HCT116 (cell line): ENCODE measurements at places on chromosomes 6 and 20. TPM values are rescaled to one million over a fixed set of nuclear protein-coding genes. Genes with fewer than 3 reads are reported as not detected.

GRCh38 chr6:2760882-2761842, 4.0 kb upstream of the WRNIP1 start:
- H3K4me1 ChIP-seq: peaks cover 8% of the 10 kb centered on the region
- no peak overlapping the region for H3K27ac ChIP-seq
- H3K27me3 ChIP-seq: no peaks in the 10 kb centered on the region
- H3K4me3 ChIP-seq: no peak overlapping the region
- no peaks in the 10 kb centered on the region for H3K36me3 ChIP-seq

- no peaks in the 10 kb centered on the region for H3K27me3 ChIP-seq
- no peak for DNase-seq
- H3K36me3 ChIP-seq: no peaks in the 10 kb centered on the region
- H3K27ac ChIP-seq: no peak overlapping the region
- H3K4me1 ChIP-seq: no peaks in the 10 kb centered on the region
- H3K4me3 ChIP-seq: no peak overlapping the region
These were observed 495.3 kb downstream of the BMP2 start for GRCh38 chr20:7262803-7263202.

DNA sequence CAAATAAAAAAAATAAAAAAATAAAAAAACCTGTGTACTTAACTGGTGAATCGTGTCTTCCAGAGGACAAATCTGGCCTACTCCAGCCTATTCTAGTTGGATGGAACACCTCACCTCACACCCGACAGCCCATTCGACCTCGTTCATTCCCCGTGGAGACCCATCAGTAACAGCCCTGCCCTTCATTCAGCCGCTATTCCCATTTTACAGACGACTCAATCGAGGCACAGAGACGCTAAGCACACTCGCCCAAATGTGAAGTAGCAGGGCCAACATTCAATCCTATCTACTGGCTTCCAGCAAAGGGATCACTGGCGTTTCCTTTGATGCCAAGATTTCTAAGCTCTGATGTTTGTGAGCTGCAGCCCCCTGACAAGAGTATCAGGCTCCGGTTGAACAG, 1.8 kb upstream of the NTSR1 start:
- no peak for DNase-seq
- peak overlapping the region; percentile 100; the same call in 1 of the 2 replicates for H3K27ac ChIP-seq
- no peaks in the 10 kb centered on the region for H3K27me3 ChIP-seq
- H3K4me3 ChIP-seq: no peak overlapping the region
- H3K4me1 ChIP-seq: peaks cover 56% of the 10 kb centered on the region

GRCh38 chr6:34736823-34737222, 20.5 kb upstream of the SNRPC start:
- no peak for DNase-seq
- no peaks in the 10 kb centered on the region for H3K27me3 ChIP-seq
- H3K36me3 ChIP-seq: no peaks in the 10 kb centered on the region
- H3K27ac ChIP-seq: no peak overlapping the region
- no peak overlapping the region for H3K4me3 ChIP-seq
- H3K4me1 ChIP-seq: no peaks in the 10 kb centered on the region

- no peak overlapping the region for H3K4me3 ChIP-seq
- no peaks in the 10 kb centered on the region for H3K4me1 ChIP-seq
- H3K27ac ChIP-seq: no peak overlapping the region
These were observed 536.8 kb downstream of the EYS start for GRCh38 chr6:65170273-65170672.

Gene OGFRL1
- total RNA-seq: 10.3 TPM

DNA sequence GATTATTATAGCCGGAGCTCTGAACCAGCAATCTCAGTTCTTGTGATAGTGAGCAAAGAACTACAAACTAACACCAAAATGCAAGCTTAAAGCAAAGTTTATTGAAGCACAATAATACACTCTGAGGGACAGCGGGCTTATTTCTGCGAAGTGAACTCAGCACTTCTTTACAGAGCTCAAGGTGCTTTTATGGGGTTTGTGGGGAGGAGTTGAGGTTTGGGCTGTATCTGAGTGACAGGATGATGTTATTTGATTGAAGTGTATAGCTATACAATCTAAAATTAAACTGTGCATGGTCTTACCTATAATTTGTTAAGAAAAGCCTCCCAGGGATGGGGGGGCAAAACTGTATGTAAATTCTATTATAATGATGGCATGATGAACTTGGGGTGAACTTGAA, 1.0 kb upstream of the HFE start:
- no peak overlapping the region for H3K4me3 ChIP-seq
- no peaks in the 10 kb centered on the region for H3K36me3 ChIP-seq
- H3K4me1 ChIP-seq: peaks cover 10% of the 10 kb centered on the region; the same call in 1 of the 2 replicates
- H3K27me3 ChIP-seq: no peaks in the 10 kb centered on the region
- peak overlapping the region; percentile 5; the same call in 1 of the 2 replicates for H3K27ac ChIP-seq
- DNase-seq: no peak

DNA sequence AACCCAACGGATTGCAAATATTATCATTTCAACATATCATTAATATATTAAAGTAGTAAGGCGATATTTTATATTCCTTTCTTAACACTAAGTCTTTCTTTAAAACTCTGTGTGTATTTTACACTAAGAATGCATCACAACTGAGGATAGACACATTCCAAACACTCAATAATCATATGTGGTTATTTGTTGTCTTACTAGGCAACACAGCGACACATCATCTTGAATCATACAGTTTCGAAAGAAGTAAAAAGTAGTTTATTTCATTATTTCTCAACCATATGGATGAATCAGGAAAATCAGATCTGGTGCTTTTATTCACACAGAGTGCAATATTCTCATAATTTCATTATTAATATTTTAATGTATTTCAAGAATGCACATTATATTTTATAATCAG, 662.4 kb downstream of the EPHA7 start:
- no peak overlapping the region for H3K4me3 ChIP-seq
- no peaks in the 10 kb centered on the region; the same call in 1 of the 2 replicates for H3K4me1 ChIP-seq
- H3K27ac ChIP-seq: no peak overlapping the region
- H3K27me3 ChIP-seq: no peaks in the 10 kb centered on the region

Gene KIFC1
- total RNA-seq: 84.7 TPM

Gene CRISP2
- not detected for total RNA-seq

Gene PRR18
- not detected for total RNA-seq

GRCh38 chr6:103027271-103027931, 1633.9 kb downstream of the GRIK2 start:
- H3K27ac ChIP-seq: no peak overlapping the region
- H3K27me3 ChIP-seq: no peaks in the 10 kb centered on the region
- no peaks in the 10 kb centered on the region for H3K36me3 ChIP-seq
- DNase-seq: no peak

DNA sequence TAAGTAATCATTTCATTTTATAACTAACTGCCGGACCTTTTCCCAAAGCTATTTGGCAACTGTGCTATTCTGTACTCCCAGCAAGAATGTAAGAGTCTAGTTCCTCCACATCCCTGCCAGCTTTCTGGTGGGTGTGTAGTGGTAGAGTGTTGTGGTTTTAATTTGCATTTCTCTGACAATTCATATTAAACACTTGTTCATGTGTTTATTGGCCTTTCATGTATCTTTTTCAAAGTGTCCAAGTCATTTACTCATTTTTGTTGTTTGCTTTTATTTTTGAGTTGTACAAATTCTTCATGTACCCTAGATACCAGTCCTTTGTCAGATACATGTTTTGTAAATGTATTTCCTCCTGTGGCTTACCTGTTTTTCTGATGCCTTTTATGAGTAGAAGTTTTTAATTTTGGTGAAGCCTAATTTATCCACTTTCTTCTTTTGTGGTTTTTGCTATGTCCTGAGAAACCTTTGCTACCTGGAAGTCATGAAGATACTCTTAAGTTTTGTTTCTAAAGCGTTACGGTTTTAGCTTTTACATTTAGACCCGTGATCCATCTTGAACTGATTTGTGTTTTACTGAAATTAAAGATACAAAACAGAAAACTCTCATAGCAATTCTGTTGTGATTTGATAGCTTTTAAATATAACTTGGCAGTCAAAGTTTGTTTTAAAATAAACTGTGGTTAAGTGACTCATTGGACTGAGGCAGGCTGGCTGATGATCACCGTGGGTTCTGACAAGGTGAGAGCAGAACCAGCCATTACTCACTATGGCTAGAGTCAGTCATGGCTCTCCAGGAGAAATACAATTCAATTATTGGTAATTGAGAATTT, 8.0 kb downstream of the MYLIP start:
- H3K27ac ChIP-seq: peak overlapping the region; percentile 3; the same call in 1 of the 2 replicates
- H3K4me1 ChIP-seq: peaks cover 11% of the 10 kb centered on the region
- DNase-seq: peak; percentile 21
- H3K36me3 ChIP-seq: peaks cover under 1% of the 10 kb centered on the region; the same call in 1 of the 2 replicates
- H3K4me3 ChIP-seq: no peak overlapping the region; the same call in 1 of the 2 replicates

Gene AK9
- 3.5 TPM for total RNA-seq

Gene SH3BGRL2
- total RNA-seq: 5.2 TPM

DNA sequence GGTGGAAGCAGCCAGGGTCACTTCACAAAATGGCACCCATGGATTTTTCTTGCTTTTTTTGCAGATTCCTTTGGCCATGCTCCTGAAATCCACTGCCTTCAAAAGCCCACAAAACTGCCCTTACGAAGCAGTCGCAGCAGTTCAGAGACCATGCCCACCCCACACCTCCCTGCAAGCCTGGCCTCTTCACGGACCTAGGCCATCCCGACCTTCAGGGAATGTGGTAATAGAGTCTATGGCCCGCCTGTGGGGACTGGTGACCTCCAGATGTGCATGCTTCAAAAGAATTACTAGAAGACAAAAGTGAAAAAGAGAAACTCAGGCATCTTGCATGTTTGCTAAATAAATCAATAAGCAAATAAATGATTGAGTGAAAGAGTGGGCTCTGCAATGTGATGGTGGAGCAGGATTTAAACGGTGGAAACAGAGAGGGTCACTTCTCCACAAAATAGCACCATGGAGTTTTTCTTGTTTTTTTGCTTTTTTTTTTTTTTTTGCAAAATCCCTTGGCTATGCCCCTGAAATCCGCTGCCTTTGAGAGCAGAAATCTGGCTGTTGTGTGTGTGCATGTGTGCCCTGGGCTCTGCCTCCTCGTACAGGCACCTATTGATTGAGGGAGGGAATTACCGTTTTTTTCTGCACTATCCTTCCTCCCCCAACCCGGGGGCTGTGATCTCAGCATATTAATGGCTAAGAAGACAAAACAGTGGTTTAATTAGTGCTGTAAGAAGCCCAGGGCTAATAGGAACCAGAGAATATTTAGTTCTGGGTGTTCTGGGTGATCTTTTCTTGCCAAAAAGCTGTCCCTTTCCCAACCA, 107.4 kb downstream of the PXDC1 start:
- no peaks in the 10 kb centered on the region for H3K4me1 ChIP-seq
- no peak for DNase-seq
- H3K4me3 ChIP-seq: no peak overlapping the region
- peaks cover 8% of the 10 kb centered on the region; the same call in 1 of the 2 replicates for H3K27me3 ChIP-seq
- no peaks in the 10 kb centered on the region for H3K36me3 ChIP-seq

DNA sequence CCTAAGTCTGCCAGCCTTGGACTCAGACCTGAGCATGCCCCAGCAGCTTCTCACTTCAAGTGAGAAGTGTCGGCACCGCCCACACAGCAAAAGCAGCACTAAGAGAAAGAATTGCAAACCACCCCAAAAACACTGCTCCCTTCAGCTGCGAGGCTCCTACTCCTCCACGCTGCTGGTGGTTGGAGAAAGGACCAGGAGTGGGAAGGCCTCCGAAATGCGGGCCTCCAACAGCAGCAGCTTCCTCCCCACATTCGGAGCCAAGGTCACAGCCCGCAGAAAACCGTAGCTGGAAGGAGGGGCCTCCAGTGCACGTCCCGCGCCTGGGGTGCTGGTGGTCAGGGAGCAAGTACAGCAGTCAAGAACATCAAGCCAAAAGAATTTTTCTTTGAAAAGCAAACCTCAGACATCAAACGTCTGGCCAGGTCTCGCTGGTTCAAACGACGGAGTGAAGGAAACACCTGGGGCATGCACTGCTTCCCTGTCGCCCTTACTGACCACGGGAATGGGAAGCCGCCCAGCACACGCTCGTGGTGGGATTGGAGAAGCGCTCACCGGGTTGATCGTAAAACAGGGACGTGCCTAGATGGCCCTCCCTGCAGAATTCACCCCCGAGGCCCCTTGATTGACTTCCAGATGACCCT, 185.6 kb upstream of the CST7 start:
- no peak for DNase-seq
- no peak overlapping the region for H3K4me3 ChIP-seq
- H3K27me3 ChIP-seq: peaks cover 44% of the 10 kb centered on the region
- H3K36me3 ChIP-seq: no peaks in the 10 kb centered on the region
- no peaks in the 10 kb centered on the region for H3K4me1 ChIP-seq
